ENCODE measurements at places on chromosomes 13 and 19. TPM values are rescaled to one million over a fixed set of nuclear protein-coding genes. Genes with fewer than 3 reads are reported as not detected.
A peak's percentile ranks its signal among the peaks of the same experiment; 100 is the strongest.

DOCK6 gene
- 51.0 TPM for total RNA-seq

DNA sequence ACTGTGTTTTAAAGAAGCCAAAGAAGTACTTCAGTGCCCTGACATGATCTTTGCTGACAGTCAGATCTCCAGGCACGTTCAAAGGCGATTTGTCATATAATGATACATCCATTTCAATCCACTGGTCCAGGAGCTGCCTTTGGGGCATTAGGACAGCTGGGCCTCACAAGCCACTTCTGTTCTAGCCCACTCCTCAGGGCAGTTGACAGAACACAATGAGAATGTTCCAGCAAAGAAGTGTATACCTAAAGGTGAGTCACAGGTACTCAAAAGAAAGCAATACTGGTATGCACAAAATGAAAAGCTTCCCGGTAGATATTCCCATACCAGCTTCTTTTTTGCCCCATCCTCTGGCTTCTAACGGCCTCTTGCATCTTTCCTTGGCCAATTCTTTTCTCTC, 12.5 kb upstream of the MAP3K10 start:
- no peak for DNase-seq

DNA sequence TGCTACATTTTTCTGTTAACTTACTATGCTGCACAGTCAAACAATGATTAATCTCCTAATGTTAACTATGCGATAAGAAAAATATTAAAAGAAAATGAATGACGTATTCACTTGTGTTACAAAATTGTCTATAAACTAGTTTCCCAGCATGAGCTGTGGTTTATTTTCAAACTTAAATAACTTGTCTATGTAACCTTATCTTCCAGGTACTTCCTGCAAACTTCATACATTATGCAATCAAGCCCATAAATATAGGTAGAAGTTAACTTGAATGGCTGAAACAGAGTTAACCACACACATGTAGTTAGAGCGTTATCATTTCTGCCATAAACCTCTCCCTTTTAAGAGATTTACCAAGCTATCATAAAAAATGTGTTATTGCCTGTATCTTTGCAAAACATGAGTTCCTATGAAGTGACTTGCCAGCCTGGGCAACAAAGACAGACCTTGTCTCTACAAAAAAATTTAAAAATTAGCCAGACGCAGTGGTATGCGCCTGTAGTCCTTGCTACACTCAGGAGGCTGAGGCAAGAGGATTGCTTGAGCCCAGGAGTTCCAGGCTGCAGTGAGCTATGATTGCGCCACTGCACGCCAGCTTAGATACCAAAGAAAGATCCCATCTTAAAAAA, 17.7 kb upstream of the KLF5 start:
- no peak for DNase-seq

DNA sequence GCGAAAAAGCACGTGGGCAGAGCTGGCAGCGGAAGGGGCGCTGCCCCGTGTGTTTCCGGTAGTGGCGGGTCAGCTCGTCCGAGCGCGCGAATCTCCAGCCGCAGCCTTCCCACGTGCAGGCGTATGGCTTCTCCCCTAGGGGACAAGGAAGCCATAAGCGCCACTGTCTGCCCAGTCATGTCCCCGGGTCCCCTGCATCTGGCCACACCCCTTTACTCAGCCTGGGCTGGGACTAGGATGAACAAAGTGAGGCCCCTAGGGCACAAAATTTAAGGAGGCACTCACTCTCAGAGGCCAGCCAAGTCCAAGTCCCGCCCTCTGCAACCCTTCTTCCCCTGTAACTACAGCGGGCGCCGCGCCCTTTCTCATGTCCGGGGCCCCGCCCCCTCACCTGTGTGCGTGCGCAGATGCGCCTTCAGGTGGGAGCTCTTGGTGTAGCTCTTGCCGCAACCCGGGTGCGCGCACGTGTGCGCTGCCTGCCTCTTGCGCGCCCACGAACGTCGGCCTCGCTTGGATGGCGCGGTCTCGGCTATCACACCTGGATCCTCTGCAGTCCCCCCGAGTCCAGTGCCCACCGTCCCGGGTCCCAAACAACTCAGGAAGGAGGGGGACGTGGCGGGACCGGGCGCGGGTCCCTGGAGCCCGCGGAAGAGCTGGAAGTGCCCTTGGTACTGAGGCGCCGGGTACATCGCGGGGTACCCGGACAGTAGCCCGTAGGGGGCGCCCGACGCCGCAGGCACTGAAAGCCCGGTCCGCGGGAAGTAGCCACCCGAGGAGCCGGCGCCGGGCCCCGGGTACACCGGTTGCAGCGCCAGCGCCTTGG, 1.9 kb downstream of the KLF1 start:
- no peak for DNase-seq

- peak; percentile 98 for DNase-seq
Observed at GRCh38 chr13:110869805-110870706, 44.8 kb downstream of the ANKRD10 start.

CGB5 gene
- not detected for total RNA-seq

GRCh38 chr13:51291341-51291740, 48.1 kb upstream of the SERPINE3 start:
- DNase-seq: no peak

GARIN5A gene
- total RNA-seq: not detected

DNA sequence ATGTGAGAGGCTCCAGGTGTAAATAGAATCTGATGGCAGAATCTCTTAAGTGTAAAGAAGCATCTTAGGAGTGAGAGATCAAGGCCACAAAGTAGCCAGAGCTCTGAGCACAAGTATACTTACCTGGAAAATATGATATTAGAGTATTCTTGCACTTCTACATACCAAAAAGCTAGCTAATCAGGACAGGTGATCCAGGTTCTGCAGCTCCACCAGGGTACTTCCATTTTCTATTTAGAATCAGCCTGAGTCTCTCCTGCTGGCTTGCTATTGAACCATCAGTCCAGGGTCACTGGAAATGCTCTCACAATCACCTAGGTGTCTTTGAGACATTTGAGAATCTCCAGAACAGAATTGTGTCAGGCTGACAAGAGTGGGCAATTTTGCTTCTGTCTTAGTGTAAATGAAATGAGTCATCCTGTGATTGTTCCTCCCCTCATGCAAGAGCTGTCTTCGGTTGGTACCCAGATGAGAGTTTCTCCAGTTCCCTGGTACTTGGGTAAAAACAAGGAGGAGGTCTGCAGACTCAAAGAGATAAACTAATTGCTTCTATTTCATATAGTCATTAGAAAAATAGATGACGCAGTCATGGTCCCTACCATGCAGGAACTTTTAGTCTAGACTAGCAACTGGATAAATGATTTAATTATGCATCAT, 14.6 kb downstream of the ZNF254 start:
- no peak for DNase-seq

DNA sequence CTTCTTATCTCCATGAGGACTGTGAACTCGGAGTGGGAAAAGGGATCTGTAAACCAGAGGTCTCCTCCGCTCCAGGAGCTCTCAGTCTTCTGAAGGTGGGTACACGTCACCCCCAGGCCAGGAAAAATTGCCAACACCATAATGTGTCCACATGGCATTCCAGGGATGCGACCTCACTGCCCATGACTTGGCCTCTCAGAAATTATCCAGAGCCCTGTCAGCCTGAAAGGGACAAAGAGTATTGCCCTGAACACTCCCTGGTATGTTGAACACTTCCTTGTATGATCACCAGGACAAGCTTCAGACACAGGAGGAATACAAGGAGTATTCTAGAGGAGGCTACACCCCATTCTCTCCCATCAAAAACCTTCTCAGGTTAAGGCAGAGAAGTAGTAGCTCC, 81.0 kb upstream of the SLC7A1 start:
- DNase-seq: no peak

- no peak for DNase-seq
Observed at GRCh38 chr13:71803066-71803465, 63.9 kb downstream of the DACH1 start.

DNA sequence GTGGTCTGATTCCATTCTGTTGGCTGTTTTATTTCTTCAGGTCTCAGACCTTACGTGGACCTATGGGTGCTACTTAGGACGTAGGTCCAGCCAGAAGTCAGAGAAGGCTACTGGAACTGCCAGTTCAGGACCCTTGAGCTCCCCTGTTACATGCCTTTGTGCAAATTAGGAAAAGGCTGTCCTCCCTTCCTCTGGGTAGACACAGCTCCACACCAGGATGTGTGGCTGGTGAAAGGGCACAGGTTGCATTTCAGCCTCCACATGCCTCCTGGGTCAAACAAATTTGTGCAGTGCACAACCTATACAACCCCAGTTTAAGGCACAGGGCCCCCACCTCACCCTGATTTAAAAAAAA, 43.9 kb upstream of the MAP3K10 start:
- peak; percentile 68 for DNase-seq

P2RY11 gene
- 8.6 TPM for total RNA-seq

- no peak for DNase-seq
Observed at GRCh38 chr19:17646441-17646840, 41.7 kb downstream of the UNC13A start.

DNA sequence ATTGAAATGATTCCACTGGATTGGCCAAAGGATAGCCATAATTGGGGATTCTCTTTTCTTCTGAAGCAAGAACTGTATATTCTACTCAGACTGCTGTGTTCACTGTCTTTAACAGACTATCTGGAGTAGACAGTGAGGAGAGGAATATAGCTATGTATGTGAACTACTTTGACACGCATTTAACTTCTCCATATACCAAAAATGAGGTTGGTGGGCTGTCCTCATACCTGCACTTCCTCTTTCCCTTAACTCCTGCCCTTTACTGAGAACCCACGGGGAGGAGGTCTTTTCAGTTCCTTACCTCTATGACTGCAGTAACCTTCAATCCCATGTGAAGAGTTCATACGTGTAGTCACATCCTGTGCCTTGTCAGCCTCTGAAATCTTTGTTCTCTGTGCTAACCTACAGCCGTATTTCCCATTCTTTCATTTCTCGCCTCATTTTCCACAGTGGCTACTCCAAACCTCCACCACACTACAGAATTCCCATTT, 305.8 kb downstream of the MTUS2 start:
- DNase-seq: no peak

Data from esophagus muscularis mucosa (tissue), 4 donors.